NCI-H1930 (cell line): ENCODE measurements at places on chromosomes 2 and 18.
A peak's percentile ranks its signal among the peaks of the same experiment; 100 is the strongest.

GRCh38 chr2:98932164-98932563 lies 3.9 kb downstream of the CRACDL start:
- DNase-seq: no peak

- no peak for DNase-seq
Measured at GRCh38 chr18:35117951-35118411, 76.8 kb downstream of the MAPRE2 start.

DNA sequence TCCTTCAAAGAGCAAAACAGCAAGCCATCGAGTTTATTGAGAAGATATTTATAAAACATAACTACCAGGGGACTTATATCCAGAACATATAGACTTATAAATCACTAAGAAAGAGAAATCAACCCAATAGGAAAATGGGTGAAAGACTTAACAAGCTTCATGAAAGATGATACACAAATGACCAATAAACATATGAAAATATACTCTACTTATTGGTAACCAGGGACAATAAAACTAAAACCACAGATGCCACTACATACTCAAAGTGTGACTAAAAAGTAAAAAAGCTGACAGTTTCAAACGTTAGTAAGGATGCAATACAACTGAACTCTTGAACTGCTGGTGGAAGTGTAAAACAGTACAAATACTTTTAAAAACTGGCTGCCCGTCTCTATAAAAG lies 154.3 kb downstream of the TMEM163 start:
- no peak for DNase-seq

DNA sequence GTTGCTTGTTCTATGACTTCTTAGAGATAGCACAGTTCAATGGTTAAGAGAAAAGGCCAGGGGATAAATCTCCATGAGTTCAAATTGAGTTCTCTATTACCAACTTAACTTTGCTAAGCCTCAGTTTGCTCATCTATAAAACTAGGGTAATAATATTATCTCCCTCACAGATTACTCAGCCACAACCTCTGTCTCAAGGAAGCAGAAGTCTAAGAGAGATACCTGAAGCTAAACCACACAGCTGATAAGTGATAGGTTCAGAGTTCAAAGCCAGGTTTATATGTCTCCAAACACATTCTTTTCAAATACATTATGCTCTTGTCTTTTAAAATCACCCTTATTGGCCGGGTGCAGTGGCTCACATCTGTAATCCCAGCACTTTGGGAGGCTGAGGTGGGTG lies 287.7 kb downstream of the NBAS start:
- no peak for DNase-seq

DNA sequence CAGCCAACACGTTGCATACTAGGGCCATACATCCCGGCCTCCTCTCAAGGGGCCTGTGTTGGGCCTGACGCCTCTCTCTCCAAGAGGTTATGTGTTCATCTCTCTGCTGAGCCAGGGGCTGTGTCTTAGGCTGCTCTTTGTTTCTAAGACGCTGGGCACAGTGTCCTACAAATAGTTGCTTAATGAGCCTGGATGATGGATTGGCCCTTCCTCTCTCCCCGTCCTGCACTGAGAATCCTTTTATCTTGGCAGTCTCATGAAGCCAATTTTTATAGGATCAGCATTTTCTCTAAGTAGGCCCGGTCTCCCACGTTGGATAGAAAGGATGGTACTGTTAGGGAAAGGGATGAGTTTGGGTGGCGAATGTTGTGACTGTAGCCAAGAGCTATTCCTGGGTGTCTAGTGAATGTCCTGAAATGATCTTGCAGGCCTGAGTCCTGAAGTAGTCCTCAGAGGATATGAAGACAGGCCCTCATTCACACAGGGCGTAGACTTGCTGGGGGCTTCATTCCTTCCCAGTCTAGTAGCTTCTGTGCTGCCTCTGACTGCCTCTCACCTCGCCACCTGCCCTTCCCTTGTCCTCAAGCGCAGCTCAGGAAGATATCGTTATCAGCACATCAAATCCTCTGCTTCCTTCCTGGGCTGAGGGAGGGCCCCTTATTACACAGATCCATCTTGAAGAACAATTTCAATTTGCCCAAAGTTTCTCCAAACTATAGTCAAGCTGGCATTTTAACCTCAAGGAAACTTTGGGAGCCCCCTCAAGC lies 8.8 kb downstream of the LBH start:
- DNase-seq: no peak

- DNase-seq: no peak
Measured at GRCh38 chr2:144366825-144367429, 153.0 kb downstream of the ZEB2 start.

- DNase-seq: no peak
Measured at GRCh38 chr2:65686928-65687521, 254.6 kb upstream of the SPRED2 start.

- DNase-seq: peak; percentile 43
Measured at GRCh38 chr2:162890690-162891311, 52.2 kb upstream of the KCNH7 start.

- DNase-seq: no peak
Measured at GRCh38 chr2:50515638-50516037, 516.3 kb downstream of the NRXN1 start.

GRCh38 chr18:67672155-67672554 lies 155.6 kb upstream of the DSEL start:
- DNase-seq: no peak

DNA sequence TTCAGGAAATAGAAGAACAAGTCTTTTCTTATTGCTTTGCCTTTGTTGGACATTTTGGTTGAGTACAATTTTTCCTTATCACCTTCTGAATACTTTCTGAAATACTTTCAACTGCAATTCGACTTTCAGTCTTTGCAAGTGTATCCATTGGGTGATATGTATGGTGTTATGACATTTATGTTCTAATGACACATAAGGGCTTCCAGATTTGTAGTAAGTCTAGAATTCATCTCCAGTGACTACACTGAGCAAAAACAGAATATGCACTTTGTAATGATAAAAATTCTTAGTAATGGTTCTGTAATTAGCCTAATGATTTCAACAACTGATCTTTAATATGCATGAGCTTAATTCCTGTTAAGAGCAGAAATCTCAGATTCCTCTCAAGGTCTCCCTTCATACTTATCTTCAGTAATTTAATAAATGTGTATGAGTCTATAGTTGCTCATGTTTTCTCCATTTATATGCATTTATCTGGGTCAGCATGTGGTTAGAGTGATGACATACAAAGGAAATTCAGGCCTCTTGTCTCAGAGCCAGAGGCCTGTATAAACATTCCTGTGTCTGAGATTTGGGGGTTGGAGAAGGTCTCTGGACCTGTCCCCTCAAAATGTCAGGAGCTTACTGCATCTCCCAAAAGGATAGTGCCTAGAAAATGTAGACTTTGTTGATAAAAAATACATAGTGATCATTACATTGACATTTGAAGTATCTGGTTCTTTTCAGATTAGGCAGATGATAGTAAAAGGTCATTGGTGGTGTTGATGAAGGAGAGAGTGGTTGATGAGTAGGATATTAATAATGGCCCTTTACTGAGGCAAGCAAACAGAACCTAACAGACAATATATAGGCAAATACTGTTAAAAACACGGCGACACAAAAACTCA lies 114.9 kb downstream of the QPCT start:
- no peak for DNase-seq

DNA sequence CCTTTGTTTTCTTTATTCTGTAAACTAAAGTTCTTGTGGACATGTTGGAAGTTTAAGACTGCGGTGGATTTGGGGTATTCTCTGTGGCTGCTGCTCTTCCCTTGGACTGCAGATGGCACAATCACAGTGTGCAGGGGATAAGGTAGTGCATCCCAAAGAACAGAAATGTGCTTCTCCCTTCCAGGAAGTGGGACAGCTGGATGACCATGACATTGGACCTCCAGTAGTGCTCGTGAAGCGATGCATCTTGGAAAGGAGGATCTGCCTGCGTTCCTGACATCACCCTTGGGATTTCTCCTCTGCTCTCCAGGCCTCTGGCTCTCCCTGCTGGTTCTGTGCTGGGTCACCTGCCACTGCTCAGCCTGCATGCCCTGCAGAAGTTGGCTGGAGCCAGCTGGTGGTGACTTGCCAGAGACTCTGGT lies 109.9 kb downstream of the SLC4A3 start:
- peak; percentile 14 for DNase-seq

DNA sequence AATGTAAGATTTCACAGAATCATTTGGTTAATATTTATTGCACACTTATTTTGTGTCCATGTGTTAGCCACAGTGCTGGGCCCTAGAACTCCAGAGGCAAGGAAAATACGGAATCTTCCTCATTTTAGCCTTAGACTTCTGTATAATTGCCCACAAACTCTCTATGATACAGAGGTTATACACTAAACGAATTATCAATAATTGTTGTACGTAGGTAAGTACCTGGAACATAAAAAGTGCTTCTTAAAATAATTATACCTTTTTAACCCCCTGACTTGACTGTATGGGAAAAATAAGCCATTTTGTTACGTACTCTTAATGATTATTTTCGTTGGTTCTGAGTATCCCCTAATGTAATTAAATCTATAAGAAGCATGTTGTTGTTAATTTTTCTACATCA lies 119.4 kb downstream of the ARHGAP15 start:
- DNase-seq: no peak

DNA sequence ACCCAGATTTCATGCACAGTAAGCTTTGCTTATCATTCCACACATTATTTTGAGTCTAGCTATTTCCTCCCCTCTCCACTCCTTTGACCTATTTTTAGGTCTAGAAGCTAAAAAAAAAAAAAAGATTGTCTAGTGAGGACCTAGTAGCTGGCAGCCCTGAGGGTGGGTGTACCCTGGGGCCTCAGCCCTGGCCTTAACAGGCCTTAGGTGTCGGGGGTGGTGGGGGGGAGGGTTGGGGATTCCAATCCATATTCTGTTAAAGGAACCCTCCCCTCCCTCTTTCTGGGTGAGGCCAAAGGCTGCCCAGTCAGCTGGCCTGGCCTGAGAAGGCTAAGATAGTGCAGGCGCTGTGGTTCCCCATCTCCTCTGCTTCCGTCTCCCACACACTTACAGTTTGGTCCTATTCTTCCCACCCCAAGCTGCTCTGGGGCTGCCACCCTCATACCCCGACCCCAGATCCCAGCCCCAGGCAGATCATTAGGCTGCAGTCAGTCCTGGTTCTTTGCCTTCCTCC lies 65.5 kb upstream of the HK2 start:
- DNase-seq: no peak
